Stimulated activated CD8-positive, alpha-beta memory T cell treated with anti-CD3 and anti-CD28 coated beads, Interleukin-2, amount 100 ng/mL, for 48 hours (primary cell): ENCODE measurements at places on chromosomes 12 and 14.

DNA sequence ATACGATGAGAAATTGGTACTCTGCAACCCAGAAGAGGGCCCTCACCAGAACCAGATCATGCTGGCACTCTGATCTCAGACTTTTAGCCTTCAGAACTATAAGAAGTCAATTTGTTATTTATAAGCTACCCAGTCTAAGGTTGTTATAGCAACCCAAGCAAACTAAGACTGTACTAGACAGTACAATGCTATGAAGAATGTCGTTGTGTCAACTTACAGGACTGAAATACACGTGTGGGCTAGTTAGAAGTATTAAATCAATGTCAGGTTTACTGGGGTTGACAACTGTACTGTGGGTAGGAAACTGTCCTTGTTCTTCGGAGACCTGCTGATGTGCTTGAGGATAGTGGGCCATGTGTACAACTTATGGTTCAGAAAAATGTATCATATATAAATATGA is 19.7 kb downstream of the DUSP16 start:
- no peak for DNase-seq

GRCh38 chr12:73612551-73612950 is 925.1 kb upstream of the ATXN7L3B start:
- DNase-seq, result no peak

DNA sequence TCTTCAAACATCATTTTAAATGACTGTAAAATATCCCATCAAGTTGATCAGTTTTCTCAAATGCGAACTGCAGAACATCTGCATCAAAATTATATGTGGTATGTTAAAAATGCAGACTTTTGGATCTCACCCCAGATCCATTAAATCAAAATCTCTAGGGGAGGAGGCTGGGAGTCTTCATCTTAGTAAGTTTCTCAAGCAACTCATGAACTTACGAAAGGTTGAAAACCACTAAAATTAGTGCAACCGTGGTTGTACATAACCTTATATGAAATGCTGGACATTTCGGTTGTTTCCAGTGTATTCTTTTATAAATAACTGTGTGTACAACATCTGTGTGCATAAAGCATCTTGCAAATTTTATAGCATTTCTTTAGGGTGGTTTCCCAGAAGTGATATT is 39.2 kb downstream of the ZFP36L1 start:
- no peak for DNase-seq

DNA sequence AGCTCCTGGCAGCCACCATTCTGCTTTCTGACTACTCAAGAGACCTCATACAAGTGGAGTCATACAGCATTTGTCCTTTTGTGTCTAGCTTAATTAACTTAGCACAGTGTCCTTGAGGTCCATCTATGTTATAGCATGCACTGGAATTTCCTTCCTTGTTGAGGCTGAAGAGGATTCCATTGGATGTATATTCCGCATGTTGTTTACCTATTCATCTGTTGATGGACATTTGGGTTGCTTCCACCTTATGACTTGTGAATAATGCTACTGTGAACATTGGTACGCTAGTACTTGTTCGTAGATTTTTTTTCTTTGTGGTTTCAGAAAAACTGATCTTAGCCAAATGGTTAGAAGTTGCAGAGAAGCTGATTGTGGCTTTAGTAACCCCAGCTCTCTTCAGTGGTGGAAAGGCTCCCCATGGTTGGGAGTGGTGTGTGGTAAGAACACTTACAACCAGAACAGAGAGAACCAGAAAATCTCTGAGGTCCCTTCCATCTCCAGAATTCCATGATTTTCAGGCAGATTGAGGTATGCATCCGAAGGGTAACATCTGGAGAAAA is 118.4 kb downstream of the SAMD4A start:
- no peak for DNase-seq

GRCh38 chr14:22510527-22511110 is 78.4 kb downstream of the DAD1 start:
- no peak for DNase-seq

DNA sequence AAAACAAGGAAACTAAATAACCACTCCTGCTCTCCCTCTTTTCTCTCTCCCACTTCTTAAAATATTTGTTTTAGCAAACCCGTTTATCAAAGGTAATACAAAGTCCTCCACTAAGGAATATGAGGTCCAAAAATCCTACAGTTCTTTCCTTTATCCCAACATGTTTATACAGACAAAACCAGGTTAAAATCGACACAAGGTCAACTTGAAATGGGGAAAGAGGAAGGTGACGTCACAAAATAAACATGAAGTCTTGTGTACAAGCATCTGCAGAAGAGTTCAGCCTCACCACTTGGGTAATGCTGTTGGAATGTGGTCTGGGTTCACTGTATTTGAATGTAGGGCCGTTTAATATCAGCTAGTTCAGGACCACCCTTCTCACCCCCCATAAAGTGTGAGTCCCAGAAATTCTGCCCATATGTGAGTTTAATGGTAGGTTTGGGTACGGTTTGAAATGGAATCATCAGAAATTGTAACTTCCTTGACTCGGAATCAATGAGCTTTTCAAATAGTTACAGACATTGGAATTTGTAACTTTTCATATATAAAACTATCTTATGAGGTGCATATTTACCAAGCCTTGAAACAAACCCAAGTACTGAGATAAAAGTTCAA is 120.0 kb upstream of the SLC38A2 start:
- no peak for DNase-seq
